MG63 (cell line): ENCODE measurements at places on chromosomes 1 and 21. TPM values are rescaled to one million over a fixed set of nuclear protein-coding genes. Genes with fewer than 3 reads are reported as not detected.

Gene KCNH1
- not detected in 2 replicates for total RNA-seq

Gene CRTC2
- 0.96 and 3.6 TPM in 2 replicates for total RNA-seq

Gene ARTN
- total RNA-seq = not detected in 2 replicates

Gene PPIAL4G
- not detected in 2 replicates for total RNA-seq

Gene SLC9C2
- not detected in 2 replicates for total RNA-seq

Gene SPAG17
- total RNA-seq = 0.25 TPM in 1 of 2 replicates, not detected in the other

Gene KRTAP19-3
- total RNA-seq = not detected in 2 replicates

Gene UBXN10
- total RNA-seq = not detected in 2 replicates

Gene DAP3
- total RNA-seq = 79.0 and 111 TPM in 2 replicates

Gene VWA5B1
- total RNA-seq = not detected in 2 replicates

Gene HCRTR1
- total RNA-seq = not detected in 2 replicates

Gene PI4KB
- 42.2 and 44.2 TPM in 2 replicates for total RNA-seq

Gene CCDC24
- 1.6 and 5.9 TPM in 2 replicates for total RNA-seq

Gene GTF2B
- total RNA-seq = 49.7 and 61.1 TPM in 2 replicates

Gene OR10Z1
- total RNA-seq = not detected in 2 replicates

Gene LCE1A
- not detected in 2 replicates for total RNA-seq

Gene FAM72A
- 1.3 and 5.6 TPM in 2 replicates for total RNA-seq

Gene L1TD1
- total RNA-seq = not detected in 2 replicates

Gene HHAT
- total RNA-seq = 0.30 and 5.3 TPM in 2 replicates

Gene GBP5
- 0.26 and 4.6 TPM in 2 replicates for total RNA-seq

Gene SLAMF1
- total RNA-seq = not detected in 2 replicates
